Stimulated activated CD8-positive, alpha-beta memory T cell treated with anti-CD3 and anti-CD28 coated beads, Interleukin-15, amount 100 ng/mL, for 1 hour (primary cell): ENCODE measurements at places on chromosomes 2 and 18.

DNA sequence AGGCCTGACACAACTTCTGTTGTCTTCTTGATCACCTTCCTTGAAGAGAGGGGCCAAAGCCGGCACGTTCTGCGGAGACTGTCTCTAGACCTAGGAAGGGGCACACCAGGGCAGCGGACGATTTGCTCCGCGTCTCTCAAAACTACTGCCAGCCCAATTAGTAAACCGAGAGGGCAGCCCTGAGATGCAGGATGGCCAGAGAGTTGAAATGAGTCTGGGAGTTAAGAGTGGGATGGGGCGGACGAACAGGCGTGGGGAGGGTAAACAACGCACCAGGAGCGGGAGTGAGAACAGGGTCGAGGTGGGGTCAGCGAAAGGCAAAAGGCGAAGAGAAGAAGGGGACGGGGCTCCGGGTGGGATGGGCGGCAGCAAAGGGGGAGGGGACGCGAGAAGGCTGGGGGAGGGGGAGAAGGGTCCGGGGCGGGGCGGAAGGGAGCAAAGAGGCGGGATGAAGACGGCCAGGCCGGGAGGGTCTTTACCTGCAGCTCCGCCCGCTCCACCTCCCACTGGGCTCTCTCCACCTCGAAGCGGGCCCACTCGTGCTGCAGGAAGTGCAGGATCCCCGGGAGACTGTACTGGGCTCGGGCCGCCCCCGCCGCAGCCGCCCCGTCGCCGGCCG lies 476 bp downstream of the STRN start:
- peak; percentile 13 for DNase-seq

DNA sequence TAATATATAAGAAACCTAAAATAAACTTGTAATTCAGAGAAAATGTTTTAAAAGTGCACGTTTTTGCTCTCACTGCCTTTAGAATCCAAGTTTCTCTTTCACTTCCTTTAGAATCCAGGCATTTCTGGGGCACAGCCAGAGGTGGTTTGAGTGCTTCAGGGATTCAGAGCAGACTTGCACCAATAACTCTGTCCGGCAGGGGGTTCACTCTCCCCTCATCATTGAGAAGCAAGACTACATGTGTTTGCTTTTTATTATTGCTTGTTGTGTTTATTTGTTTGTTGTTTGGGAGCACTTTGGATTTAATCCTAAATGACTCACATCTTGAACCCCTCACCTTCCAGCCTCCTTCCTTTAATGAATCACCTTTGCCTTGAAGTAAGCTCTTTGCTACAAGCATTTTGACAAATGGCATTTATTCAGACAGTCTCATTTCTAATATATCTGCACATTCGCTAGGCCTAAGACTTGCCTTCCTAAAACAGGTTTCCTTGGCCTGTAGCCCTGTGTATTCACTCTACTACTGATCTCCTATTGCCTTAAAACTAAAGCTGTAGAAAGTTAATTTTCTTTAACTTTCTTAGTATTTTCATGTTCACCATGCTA lies 233.5 kb upstream of the ATP5MC3 start:
- no peak for DNase-seq

- DNase-seq: no peak
These were observed 211.3 kb upstream of the APCDD1 start for GRCh38 chr18:10242936-10243680.

- no peak for DNase-seq
These were observed 1025.3 kb upstream of the NXPH2 start for GRCh38 chr2:139805441-139805840.

DNA sequence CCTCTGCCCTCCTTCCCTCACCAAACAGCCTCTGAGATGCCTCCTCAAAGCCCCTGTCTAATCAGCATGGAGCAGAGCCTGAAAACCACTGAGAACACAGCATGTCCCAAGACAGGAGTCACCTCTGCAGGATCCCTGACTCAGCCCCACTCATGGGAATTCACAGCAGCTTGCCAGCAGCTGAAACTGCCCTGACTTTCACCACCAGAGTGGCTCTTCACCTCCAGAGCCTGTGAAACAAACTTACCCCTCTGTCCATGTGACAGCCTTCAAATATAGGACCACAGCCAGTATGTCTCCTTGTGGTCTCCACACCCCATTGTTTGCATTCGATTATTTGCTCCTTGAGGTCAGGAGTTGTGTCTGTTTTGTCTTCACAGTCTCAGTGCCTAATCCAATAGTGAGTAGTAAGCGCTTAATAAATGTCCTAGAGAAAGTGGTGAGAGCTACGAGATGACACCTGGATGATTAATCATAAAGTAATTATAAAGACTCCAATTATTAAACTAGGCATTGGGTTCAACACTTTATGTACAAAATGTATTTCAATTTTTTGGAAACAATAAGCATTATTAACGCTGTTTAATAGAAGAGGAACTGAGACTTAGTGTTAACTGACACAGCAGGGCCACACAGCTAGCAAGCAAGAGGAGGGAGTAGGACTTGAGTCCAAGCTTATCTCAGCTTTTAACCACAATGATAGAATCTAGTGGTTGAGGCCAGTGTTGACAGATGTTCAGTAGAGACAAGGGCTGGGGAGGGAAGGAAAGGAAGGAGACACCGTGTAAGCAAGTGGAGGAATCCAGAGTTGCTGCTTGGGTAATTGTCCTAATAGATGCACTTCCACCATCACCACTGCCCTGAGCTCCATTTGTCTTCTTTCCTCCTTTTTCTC lies 358.7 kb upstream of the TNP1 start:
- no peak for DNase-seq

GRCh38 chr2:232207174-232207573 lies 171.4 kb upstream of the ALPP start:
- no peak for DNase-seq

- no peak for DNase-seq
These were observed 77.7 kb downstream of the RHOB start for GRCh38 chr2:20524412-20525040.

DNA sequence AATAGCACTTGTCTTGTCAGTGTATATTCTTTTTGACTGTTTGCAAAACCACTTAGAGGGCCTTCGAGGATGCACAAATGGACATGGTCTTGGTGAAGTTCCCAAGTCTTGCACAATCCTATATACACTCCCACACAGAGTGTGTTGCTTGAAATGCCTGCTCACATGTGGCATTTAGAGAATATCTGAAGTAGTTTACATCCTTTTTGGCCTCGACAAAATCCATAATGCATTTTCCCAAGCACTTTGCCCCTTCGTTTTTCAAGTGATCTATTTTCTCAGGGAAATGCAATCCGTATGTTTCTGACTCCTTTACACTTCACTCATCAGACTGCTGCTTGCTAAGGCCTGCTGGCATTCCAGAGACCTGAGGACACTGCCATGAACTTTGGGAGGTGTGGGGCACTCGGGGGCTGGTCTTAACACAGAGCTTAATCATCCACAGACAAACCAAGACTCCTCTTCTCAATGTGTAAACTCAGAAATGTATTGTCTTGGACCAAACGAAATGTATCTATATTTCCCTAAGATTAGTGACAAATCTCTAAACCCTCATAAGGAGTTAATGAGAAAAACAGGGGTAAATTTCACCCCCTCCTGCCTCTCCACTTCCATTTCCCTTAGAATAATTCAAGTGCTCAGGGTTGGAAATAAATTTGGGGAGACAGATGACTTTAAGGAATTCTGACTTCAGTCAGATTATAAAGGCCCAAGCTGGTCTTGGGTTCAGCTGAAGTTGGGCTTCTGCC lies 219.3 kb upstream of the APCDD1 start:
- no peak for DNase-seq

- no peak for DNase-seq
These were observed 353.4 kb downstream of the LNPK start for GRCh38 chr2:175648577-175649063.

- DNase-seq: no peak
These were observed 555.8 kb upstream of the ID2 start for GRCh38 chr2:8125741-8126711.

GRCh38 chr2:241892299-241893137 lies 23.0 kb downstream of the RTP5 start:
- no peak for DNase-seq

GRCh38 chr2:45220227-45220626 lies 211.0 kb upstream of the SIX2 start:
- no peak for DNase-seq

GRCh38 chr2:61620244-61621159 lies 82.3 kb upstream of the XPO1 start:
- no peak for DNase-seq

GRCh38 chr2:237431837-237432236 lies 17.9 kb upstream of the COL6A3 start:
- DNase-seq: no peak

- no peak for DNase-seq
These were observed 73.7 kb upstream of the SLC1A4 start for GRCh38 chr2:64915510-64915900.

DNA sequence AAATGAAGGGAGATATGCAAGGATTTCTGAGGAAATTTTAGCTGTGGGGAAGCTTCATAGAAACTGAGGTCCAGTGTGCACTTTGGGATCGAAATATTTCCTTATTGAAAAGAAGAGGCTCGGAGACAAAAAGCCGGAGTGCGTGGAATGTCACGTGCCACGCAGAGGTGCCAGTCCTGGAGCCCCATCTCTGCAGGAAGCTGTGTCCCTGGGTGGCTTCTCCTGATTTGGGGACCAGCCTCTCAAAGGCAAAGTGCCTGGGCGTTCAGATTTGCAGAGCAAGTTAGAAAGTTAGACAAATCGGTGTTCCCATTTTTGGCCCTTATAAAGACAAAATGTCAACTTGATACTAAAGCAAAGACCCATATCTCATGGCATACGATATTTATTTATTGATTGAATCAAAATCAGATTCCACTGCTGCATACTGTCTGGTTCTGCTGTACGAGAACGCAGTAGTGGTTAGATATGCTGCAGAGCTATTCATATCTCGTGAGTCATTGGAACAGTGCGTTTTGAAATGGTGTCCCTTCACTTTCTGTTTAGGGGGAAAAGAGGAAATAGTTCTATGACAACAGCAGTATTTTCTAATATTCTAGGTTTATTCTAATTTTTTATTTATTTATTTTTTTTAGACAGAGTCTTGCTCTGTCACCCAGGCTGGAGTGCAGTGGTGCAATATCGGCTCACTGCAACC lies 9.1 kb upstream of the ATG16L1 start:
- no peak for DNase-seq

DNA sequence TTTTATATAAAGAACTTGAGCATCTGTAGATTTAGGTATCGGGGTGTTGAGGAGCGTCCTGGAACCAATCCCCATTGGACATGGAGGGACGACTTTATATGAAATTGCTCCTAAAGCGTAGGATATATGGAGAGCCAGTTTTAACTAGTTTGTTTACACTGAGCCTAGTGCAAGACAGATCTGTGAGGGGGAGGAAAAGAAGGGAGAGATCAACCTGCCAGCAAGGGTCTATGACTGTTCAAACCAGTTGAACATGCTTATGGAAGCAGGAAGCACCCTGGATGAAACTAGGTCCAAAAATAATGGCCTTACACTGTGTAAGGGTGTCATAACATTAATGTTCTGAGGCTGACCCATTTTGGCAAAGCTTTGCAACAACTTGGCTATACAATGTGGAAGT lies 34.0 kb upstream of the SLC40A1 start:
- no peak for DNase-seq

DNA sequence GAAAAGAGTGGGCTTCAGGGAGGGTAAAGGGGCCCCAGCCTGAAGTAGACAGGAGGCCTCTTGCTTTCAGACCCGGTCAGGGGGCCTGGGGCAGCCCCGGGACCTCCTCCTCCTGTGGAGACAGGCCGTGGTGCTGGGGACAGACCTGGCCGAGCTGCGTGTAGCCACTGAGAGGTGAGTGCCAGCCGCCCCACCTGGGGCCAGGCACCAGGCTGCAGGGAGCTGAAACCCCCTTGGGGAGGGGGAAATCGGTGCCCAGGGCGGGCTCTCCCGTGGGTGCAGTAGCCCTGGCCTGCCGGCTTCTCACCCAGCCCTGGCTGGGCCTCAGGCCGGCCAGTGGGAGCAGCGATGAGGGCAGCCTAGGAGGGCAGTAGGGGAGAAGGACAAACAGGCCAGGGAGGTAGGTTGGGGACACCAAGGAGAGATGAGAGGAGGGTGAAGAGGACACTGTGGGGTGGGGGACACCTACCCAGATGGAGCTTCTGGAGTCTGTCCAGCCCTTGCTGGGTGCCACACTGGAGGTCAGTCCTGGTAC lies 24.0 kb downstream of the CROCC2 start:
- no peak for DNase-seq

DNA sequence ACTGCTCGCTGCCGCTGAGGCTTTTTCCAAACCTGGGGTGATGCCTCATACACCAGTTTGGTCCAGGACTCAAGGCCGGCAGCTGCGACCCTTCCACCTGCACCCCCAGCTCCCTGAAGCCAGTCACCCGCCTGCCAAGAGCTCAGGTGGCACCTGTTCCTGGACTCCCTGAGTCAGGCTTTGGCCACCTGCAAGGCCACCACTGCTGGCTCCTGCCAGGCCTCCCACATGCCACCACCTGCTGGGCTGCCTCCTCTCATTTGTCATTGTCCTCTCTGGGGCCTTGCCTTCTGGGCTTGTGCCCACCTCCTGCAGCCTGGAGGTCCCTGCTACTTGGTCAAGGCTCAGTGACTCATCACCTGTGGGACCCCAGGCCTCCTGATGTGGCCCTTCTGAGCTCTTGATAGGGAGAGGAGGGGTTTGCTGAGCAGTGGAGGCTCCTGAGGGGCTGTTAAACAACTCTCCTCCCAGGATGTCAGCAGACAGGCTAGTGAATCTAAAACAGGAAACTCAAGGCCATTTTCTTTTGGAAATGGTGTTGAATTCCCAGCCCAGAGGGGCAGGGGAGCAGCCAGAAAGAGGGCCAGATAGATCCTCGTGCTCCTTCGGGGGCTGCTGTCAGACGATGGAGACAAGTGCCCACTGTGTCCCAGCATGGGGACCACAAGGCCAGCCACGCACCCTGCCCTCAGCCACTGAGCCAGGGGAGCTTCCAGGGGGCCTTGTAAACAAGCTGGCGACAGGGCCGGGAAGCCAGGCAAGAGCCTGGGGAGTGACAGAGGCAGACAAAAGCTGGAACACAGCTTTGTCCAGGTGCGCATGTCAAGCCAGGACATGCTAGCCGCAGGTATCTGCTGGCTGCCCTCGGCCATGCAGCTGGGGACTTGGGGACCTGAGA lies 416.8 kb downstream of the LRATD1 start:
- DNase-seq: no peak

DNA sequence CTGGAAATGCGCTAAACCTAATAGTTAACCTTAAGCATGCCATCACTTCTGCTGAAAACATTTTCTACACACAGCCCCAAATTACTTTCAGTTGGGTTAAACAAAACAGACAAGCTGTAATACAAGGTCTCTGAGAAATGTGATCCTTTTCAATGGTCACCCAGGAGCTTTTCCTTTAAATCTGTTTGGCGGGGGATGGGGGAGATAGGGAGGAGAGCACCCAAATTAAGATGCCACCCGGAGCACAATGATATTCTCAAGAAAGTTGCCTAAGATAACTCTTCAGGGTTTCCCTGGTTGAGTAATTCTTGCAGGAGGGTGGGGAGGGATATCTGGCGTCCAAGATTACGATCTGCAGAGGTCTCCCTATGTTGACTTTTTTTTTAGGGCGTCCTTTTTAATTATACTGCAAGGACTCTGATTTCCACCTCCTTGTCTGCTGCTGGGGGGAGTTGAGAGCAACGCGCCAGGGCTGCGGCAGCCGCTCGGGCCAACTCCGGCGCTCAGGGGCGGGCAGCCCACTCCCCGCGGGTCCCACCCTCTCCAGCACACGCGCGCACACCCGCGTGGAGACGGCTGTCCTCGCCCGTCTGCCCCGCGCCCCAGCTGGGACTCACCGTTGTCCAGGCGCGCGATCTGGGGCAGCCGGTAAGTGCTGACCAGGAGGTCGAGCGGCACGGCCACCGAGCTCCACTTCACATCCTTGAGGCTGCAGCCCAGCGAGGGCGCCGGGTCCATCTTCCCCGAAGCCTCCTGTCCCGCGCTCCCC lies 807 bp downstream of the GAREM1 start:
- DNase-seq: no peak
